ENCODE measurements at places on chromosomes 12 and 14. TPM values are rescaled to one million over a fixed set of nuclear protein-coding genes. Genes with fewer than 3 reads are reported as not detected.

GRCh38 chr12:80710727-80711449 is 3.5 kb downstream of the MYF6 start:
- no peak overlapping the region for H3K27ac ChIP-seq
- no peaks in the 10 kb centered on the region for H3K36me3 ChIP-seq
- peaks cover 48% of the 10 kb centered on the region for H3K27me3 ChIP-seq
- H3K4me3 ChIP-seq, result no peak overlapping the region
- no peaks in the 10 kb centered on the region for H3K4me1 ChIP-seq

DNA sequence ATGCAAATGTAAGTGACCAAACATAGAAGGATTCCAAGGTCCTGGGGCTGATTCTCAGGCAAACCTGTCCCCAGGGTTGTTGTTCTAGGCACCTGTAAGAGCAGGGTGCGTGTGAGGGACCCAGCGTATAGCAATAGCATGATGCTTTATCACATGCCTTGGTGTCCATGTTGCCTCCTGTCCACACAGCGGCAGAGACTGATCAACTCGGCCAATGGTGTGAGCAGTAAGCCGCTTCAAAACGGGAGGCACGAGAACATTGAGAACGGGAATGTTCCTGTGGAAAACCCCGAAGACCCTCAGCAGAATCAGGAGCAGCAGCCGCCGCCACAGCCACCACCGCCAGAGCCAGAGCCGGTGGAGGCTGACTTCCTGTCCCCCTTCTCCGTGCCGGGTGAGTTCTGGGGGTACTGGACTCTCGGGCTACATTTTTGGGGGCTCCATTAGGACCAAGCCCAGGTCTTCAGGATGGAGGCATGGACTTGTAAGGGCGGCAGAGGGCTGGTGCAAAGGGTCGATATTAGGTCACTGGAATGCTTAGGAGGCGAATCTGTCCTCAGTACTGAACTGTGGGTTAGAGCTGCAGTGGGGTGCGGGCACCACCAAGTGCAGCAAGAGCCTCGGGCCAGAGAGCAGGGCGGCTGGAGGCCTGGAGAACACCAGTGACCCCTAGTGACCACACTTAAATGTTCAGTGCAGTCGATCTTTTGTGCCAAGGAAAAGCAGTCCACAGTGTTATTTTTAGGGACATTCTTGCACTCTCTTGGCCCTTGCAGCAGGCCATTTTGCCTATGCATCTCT is 57.2 kb upstream of the RIN3 start:
- no peak overlapping the region for H3K4me3 ChIP-seq
- DNase-seq, result peak; percentile 42
- no peaks in the 10 kb centered on the region for H3K27me3 ChIP-seq
- peaks cover 23% of the 10 kb centered on the region for H3K4me1 ChIP-seq
- H3K27ac ChIP-seq, result no peak overlapping the region

DNA sequence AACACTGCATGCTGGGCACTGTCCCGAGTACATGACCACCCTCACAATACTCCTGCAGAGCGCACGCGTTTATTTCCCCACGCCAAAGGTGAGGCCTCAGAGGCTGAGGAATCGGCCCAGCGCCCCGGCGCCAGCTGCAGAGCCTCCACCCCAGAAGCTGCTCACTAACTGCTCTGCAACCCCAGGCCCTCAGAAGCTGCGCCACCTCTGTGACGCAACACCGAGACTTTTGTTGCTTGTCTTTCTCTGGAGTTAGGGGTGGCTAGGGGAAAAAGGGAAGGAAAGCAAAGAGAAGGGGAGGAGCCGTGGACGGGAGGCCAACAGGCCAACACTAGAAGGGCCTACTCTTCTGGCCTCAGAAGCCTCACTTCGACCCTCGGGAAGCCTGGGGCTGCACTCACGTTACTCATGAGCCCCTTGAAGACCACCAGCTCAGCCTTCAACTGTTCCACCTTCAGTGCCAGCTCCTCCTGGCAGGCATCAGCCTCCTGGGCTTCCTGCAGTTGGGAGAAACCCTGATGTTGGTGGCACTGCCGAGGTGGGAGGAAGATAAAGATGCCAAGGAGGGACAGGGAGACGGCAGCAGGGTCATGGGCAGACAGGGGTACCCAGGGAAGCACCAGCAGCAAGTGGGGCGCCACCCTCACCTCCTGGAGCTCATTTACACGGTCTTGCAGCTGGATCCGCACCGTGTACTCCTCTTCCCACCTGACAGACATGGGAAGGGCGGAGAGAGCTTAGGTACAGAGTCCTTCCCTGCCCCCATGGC is 5.4 kb downstream of the IFFO1 start:
- H3K36me3 ChIP-seq, result peaks cover 24% of the 10 kb centered on the region
- H3K27ac ChIP-seq, result no peak overlapping the region
- no peak for DNase-seq
- peaks cover 39% of the 10 kb centered on the region for H3K4me1 ChIP-seq
- H3K27me3 ChIP-seq, result no peaks in the 10 kb centered on the region

DNA sequence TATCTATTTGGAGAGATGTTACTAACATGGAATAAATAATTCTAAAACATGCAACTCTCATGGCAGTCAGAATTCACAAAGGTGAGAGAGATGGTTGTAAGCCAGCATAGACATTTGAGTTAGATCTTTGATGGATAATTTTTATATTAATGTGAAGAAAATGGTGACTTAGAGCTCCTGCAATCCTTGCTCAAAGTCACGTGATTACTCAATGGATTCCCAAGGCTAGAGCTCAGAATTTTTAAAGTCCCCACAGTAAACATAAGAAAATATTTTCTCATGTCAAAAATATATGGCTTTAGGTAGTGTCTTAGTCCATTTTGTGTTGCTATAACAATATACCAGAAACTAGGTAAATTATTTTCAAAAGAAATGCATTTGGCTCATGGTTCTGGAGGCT is 281.5 kb upstream of the PRKD1 start:
- H3K27ac ChIP-seq, result no peak overlapping the region
- H3K36me3 ChIP-seq, result no peaks in the 10 kb centered on the region
- no peaks in the 10 kb centered on the region for H3K4me1 ChIP-seq
- DNase-seq, result no peak
- H3K4me3 ChIP-seq, result no peak overlapping the region

DNA sequence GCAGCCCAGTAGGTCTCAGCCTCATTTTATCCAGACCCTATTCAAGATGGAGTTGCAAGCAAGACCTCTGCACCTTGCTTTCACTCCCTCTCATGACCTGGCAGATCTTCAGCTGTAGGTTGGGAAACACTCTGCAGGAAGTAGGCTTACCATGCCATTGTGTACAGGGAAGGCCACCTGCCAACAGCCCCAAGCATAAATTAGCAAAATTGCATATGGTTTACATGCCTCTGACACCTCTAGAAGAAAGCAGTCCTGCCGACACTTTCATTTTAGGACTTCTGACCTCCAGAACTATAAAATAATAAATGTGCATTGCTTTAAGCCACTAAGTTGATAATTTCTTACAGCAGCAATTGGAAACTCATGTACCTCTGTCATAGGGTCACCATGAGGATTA is 96.9 kb downstream of the SLC15A4 start:
- H3K4me1 ChIP-seq, result peaks cover 2% of the 10 kb centered on the region
- no peaks in the 10 kb centered on the region for H3K36me3 ChIP-seq
- no peak for DNase-seq
- H3K27ac ChIP-seq, result no peak overlapping the region

- peaks cover 11% of the 10 kb centered on the region for H3K4me1 ChIP-seq
- DNase-seq, result peak; percentile 46
- no peaks in the 10 kb centered on the region for H3K27me3 ChIP-seq
- no peak overlapping the region for H3K4me3 ChIP-seq
- peaks cover 4% of the 10 kb centered on the region for H3K36me3 ChIP-seq
- H3K27ac ChIP-seq, result no peak overlapping the region
Measured at GRCh38 chr14:99393059-99393655, 87.5 kb downstream of the SETD3 start.

DNA sequence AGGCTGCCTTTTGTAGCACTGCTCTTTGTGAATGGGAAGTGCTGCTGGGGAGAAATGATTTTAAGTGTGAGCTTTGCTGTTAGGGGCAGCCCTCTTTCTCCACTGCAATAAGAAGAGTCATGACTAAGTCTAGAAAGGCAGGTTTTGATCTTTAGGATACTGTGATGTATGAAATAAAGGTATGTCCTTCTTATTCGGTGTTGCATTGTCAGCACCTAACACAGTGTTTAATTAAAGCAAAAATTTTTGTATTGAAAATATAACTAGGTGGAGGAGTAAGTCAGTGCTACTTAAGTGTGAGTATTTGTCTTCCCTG is 81.5 kb downstream of the ETV6 start:
- H3K4me1 ChIP-seq, result peaks cover 69% of the 10 kb centered on the region
- no peaks in the 10 kb centered on the region for H3K27me3 ChIP-seq
- H3K36me3 ChIP-seq, result peaks cover 15% of the 10 kb centered on the region

DNA sequence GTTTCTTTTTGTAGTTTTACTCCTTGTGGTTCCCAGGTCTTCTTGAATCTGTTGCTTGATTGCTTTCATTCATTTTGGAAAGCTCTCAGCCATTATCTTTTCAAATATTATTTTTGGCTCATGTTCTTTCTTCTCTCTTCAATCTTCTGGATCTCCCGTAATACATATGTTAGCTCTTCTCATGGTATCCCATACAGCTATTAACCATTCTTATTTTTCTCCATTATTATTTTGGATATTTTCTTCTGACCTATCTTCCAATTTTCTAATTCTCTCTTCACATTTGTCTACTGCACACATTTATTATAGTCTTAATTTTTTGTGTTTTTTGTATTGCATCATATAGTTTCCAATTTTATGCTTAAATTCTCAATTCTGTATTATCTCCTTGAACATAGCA is 123.9 kb upstream of the ARID2 start:
- no peaks in the 10 kb centered on the region for H3K4me1 ChIP-seq
- no peaks in the 10 kb centered on the region for H3K36me3 ChIP-seq
- peaks cover 1% of the 10 kb centered on the region for H3K27me3 ChIP-seq
- no peak overlapping the region for H3K27ac ChIP-seq
- no peak for DNase-seq

Gene PAPOLA
- 176 TPM for total RNA-seq

Gene LRRIQ1
- not detected for total RNA-seq

Gene SERPINA6
- total RNA-seq, result not detected

Gene MED6
- total RNA-seq, result 49.2 TPM

Gene BCL11B
- total RNA-seq, result 53.0 TPM

Gene ADAMTS20
- total RNA-seq, result not detected
